ENCODE measurements at places on chromosomes 3 and 15.

- H3K27me3 ChIP-seq = no peaks in the 10 kb centered on the region
- H3K36me3 ChIP-seq = no peaks in the 10 kb centered on the region
- no peak for DNase-seq
- H3K4me3 ChIP-seq = no peak overlapping the region
- H3K27ac ChIP-seq = no peak overlapping the region
- no peaks in the 10 kb centered on the region for H3K4me1 ChIP-seq
Observed at GRCh38 chr3:66836363-66837152, 161.5 kb upstream of the KBTBD8 start.

DNA sequence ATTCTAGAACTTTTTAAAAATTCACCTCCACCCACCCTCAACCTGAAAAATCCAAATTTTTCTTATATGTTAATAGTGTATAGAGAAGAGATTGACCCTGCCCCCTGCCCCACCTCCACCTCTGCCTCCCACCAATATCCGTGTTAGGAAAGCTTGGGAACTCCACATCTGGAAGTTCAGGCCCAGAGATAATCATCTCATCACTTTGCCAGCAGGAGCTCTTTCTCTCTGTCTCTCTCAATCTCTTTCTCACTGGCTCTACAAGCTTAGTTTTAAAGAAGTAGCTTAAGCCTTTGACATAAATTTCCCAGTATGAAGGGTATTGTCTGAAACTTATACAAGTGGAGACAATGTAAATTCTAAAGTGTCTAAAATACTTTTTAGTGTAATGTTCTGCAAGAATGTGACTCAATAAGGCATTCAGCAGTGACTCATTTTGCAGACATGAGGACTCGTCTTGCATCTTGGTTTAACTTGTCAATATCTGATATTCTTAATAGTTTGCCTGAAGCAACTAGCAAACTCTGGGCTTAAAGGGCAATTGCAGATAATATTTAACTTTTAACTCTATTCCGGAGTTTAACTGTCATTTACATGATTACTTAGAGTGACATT, 299.8 kb upstream of the EPHA3 start:
- H3K27me3 ChIP-seq = no peaks in the 10 kb centered on the region
- peak; percentile 70 for DNase-seq
- no peaks in the 10 kb centered on the region for H3K36me3 ChIP-seq
- H3K27ac ChIP-seq = no peak overlapping the region

- no peak overlapping the region for H3K27ac ChIP-seq
- H3K4me3 ChIP-seq = no peak overlapping the region
- DNase-seq = no peak
- H3K36me3 ChIP-seq = no peaks in the 10 kb centered on the region
- no peaks in the 10 kb centered on the region for H3K4me1 ChIP-seq
Observed at GRCh38 chr3:20561166-20561565, 375.2 kb upstream of the SGO1 start.

DNA sequence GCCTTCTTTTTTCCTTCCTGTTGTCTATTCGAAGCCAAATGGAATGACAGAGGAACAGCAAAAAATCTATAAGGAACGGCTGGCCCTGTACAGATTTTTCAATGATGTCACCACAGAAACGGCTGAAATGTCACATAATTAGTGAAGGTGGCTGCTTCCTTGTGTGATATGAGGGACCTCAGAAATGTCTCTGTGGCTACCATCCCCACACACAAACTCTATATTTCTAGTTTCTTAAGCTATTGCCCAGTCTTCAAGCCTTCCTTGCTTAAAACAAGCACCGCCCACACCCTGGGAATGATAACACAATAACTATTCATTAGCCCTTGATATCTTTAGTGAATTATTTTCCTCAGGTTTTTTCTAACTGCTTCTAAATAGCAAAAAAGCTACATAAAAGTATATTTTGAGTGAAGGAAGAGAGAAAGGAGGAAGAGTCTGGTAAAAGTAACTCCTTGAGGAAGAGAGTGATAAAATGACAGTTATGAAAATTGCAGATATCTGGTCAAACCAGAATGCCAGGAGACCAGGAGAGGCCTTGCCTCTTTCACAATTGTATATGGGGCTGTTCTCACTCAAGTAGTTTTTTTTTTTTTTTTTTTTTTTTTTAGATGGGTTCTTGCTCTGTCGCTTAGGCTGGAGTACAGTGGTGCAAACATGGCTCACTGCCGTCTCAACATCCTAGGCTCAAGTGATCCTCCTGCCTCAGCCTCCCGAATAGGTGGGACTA, 38.7 kb downstream of the FMN1 start:
- no peak for DNase-seq
- H3K27me3 ChIP-seq = no peaks in the 10 kb centered on the region
- no peak overlapping the region for H3K27ac ChIP-seq
- H3K36me3 ChIP-seq = no peaks in the 10 kb centered on the region

- H3K4me1 ChIP-seq = no peaks in the 10 kb centered on the region
- no peaks in the 10 kb centered on the region for H3K27me3 ChIP-seq
- no peak overlapping the region for H3K27ac ChIP-seq
- no peaks in the 10 kb centered on the region for H3K36me3 ChIP-seq
- no peak overlapping the region for H3K4me3 ChIP-seq
Observed at GRCh38 chr3:189507856-189508255, 123.3 kb upstream of the TP63 start.

- DNase-seq = no peak
- H3K4me3 ChIP-seq = no peak overlapping the region
- no peak overlapping the region for H3K27ac ChIP-seq
- H3K4me1 ChIP-seq = no peaks in the 10 kb centered on the region
- no peaks in the 10 kb centered on the region for H3K27me3 ChIP-seq
- H3K36me3 ChIP-seq = no peaks in the 10 kb centered on the region
Observed at GRCh38 chr3:77915336-77915735, 875.4 kb downstream of the ROBO2 start.

GRCh38 chr3:115689928-115690327, 66.6 kb downstream of the GAP43 start:
- no peak for DNase-seq
- no peaks in the 10 kb centered on the region for H3K36me3 ChIP-seq
- H3K27ac ChIP-seq = no peak overlapping the region

- H3K4me3 ChIP-seq = no peak overlapping the region
- peaks cover 17% of the 10 kb centered on the region for H3K4me1 ChIP-seq
- H3K27ac ChIP-seq = no peak overlapping the region
- no peaks in the 10 kb centered on the region for H3K27me3 ChIP-seq
- H3K36me3 ChIP-seq = no peaks in the 10 kb centered on the region
- no peak for DNase-seq
Observed at GRCh38 chr3:30632065-30632464, 25.7 kb downstream of the TGFBR2 start.

GRCh38 chr3:127590282-127590592, 296 bp downstream of the TPRA1 start:
- H3K27me3 ChIP-seq = no peaks in the 10 kb centered on the region
- H3K27ac ChIP-seq = peak overlapping the region; percentile 17
- no peak for DNase-seq
- H3K4me3 ChIP-seq = peak overlapping the region; percentile 80
- H3K36me3 ChIP-seq = no peaks in the 10 kb centered on the region

DNA sequence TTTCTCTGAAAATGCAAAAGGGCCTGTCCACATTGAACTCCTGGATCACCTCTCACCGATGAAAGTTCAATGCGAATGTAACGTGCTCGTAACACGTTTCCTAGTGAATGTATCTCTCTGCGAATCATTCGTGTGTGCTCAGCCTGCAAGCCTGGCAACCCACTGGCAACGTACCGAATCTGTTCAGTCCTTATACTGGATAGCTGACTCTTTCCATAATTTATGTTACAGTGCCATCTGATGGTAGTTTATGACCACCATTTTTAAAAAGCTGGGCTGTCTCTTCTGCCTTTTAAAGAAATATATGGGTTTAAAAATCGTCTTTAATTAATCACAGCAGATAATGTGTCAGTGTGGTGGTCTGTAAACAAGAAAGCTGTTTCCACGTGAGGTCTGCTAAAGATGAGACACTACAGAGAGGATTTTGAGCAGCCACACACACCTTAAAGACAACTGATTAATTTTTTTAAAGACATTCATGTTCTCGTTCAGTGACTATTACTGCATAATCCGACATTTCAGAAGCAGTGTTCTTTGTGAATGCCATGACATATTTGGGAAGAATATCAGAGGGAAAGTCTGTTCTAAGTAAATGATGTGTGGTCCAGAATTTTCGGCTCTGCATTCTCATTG, 69.4 kb upstream of the FOXP1 start:
- no peaks in the 10 kb centered on the region for H3K27me3 ChIP-seq
- DNase-seq = peak; percentile 72
- H3K36me3 ChIP-seq = no peaks in the 10 kb centered on the region
- no peak overlapping the region for H3K4me3 ChIP-seq
- H3K27ac ChIP-seq = no peak overlapping the region

DNA sequence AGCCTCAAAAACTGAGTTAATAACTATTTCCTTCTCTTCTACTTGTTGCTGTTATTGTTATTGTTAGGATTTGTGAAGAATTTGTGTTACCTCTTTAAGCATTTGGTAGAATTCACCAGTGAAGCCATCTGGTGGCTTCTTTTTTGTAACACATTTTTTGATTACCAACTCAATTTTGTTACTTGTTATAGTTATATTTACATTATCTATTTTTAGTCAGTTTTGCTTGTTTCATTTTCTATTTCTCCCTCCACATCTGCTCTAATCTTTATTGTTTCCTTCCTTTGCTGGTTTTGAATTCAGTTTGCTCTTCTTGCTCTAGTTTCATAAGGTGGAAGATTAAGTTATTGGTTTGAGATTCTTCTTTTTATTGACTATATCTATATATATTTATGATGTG, 3.7 kb upstream of the SLC9C1 start:
- H3K27me3 ChIP-seq = no peaks in the 10 kb centered on the region
- peaks cover 8% of the 10 kb centered on the region for H3K4me1 ChIP-seq
- no peak overlapping the region for H3K4me3 ChIP-seq
- no peak overlapping the region for H3K27ac ChIP-seq
- H3K36me3 ChIP-seq = no peaks in the 10 kb centered on the region
- no peak for DNase-seq

DNA sequence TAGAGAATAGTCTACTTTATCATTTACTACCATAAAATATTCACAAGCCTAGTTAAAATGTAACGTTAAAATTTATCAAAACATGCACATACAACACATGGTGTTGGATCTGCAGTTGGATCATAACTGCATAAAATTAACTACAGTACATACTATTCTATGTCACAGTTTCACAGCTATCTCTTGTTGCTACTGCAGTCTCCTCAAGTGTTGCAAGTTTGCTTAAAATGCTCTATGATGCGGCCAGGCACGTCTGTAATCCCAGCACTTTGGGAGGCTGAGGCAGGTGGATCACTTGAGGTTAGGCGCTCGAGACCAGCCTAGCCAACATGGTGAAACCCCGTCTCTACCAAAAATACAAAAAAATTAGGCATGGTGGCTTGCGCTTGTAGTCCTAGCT, 10.3 kb downstream of the PPP1R2 start:
- no peak for DNase-seq
- no peak overlapping the region for H3K4me3 ChIP-seq
- H3K27me3 ChIP-seq = no peaks in the 10 kb centered on the region
- H3K4me1 ChIP-seq = no peaks in the 10 kb centered on the region
- no peak overlapping the region for H3K27ac ChIP-seq

GRCh38 chr3:4907643-4908432, 71.4 kb upstream of the BHLHE40 start:
- no peak overlapping the region for H3K4me3 ChIP-seq
- no peak for DNase-seq
- no peaks in the 10 kb centered on the region for H3K27me3 ChIP-seq
- no peaks in the 10 kb centered on the region for H3K4me1 ChIP-seq
- no peak overlapping the region for H3K27ac ChIP-seq

DNA sequence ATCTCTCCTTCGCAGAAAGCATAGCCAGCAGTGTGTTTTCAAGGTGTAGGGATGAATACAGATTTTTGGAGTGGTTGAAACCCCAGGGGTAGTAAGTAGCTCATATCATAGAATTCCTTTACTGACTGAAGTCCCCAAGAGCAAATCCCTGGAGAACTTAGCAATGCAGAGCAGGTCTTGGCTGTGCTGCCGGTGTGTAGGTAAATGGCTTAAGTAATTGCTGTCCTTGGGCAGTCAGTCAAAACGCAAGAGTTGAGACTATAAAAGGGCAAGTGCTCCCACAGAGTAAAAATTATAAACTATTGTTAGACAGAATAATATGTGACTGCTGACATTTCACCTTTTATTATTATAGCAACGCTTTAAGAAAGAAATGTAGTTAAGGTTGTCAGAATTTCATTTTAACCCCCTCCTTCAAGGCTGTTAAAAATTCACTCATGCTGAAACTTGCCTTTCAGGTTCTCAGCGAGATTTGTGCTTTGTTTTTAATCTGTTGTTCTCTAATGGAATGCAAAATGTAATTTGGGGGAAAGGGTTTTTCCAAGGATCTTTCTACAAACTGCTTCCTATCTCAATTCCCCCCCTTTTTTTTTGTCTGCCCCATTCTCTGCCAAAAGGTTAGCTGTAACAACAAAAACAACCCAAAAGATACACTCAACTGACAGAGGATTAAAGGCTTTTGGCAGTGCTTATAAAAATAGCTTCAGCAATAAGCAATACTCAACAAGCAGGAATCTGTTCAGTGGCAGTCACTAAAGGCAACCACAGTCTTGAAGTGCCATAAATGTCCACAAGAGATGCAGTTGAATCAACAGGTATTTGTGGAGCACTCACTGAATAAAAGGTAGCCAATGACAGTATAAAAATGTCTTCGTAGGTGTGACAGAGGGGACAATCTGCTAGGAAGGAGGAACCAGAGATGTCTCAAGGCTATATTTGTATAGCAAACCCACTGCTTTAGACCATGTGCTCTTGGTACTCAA, 105.3 kb downstream of the THRB start:
- no peaks in the 10 kb centered on the region for H3K36me3 ChIP-seq
- no peaks in the 10 kb centered on the region for H3K4me1 ChIP-seq
- DNase-seq = peak; percentile 17
- H3K27ac ChIP-seq = no peak overlapping the region
- H3K4me3 ChIP-seq = no peak overlapping the region
- H3K27me3 ChIP-seq = no peaks in the 10 kb centered on the region

- H3K27ac ChIP-seq = no peak overlapping the region
- H3K27me3 ChIP-seq = no peaks in the 10 kb centered on the region
- H3K36me3 ChIP-seq = no peaks in the 10 kb centered on the region
- DNase-seq = no peak
Observed at GRCh38 chr3:10845001-10845761, 29.2 kb downstream of the SLC6A11 start.

GRCh38 chr3:105867712-105868430, 941 bp downstream of the CBLB start:
- no peak for DNase-seq
- H3K27me3 ChIP-seq = no peaks in the 10 kb centered on the region
- no peaks in the 10 kb centered on the region for H3K36me3 ChIP-seq
- no peak overlapping the region for H3K27ac ChIP-seq
- H3K4me3 ChIP-seq = peak overlapping the region; percentile 88

GRCh38 chr3:65551945-65552344, 486.8 kb downstream of the MAGI1 start:
- H3K27ac ChIP-seq = no peak overlapping the region
- no peaks in the 10 kb centered on the region for H3K36me3 ChIP-seq
- peak; percentile 62 for DNase-seq
- no peaks in the 10 kb centered on the region for H3K27me3 ChIP-seq
- H3K4me1 ChIP-seq = peaks cover 5% of the 10 kb centered on the region

GRCh38 chr15:57195326-57195725, 181.0 kb upstream of the CGNL1 start:
- peaks cover 8% of the 10 kb centered on the region for H3K4me1 ChIP-seq
- H3K4me3 ChIP-seq = no peak overlapping the region
- no peak for DNase-seq
- no peak overlapping the region for H3K27ac ChIP-seq

Data from mesendoderm (in vitro differentiated cells).